ENCODE measurements at places on chromosomes 4 and X.

- peak; percentile 46 for DNase-seq
Observed at GRCh38 chr4:1834047-1834775, 21.7 kb downstream of the LETM1 start.

DNA sequence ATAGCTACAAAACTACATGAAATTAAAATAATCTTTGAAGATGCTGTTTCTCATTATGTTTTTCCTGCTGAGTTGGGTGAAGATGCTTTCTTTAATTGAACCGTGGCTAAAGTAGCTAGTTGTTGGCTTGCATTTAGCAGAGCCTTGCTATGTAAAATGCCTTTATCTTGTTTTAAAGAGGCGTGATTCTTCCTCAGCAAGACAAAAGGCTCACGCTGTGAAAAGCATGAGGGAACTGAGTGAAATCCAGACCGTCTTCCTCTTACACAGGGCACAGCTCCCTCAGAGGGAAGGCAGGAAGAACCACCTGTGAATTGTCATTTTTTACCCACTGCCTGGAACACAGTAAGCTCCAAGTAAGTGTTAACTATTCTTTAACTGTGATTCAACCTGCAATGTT is 39.0 kb upstream of the ZNF518B start:
- DNase-seq: no peak

DNA sequence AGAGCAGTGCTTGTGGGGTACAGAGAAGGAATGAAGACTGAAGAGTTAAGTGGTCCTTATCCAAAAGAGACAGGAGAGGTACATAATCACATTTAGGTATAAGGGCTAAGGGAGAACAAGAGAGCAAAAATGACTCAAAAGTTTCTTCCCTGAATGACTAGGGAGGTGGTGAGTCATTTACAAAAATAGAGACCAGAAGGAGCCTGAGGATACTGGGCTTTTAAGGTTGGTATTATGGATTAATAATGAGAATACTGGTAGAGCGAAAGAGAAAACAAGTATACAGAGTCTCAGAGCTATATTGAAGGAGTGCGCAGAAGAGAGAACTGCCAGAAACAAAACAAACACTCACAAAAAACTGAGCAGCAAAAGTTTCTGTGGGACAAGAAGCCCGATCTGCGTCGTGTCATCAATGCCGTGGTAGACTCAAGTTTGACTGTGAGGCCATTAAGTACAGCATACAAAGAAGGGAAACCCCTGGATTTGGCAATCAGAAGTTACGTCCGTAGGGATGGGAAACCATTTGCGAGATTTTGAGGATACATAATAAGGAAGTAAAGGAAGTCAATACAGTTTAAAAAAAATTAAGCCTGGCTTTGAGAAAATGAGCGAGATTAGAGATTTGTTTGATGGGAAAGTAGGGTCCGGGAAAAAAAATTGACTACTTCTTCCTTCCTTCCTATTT is 129.1 kb upstream of the STIM2 start:
- DNase-seq: no peak

- DNase-seq: peak; percentile 96
Observed at GRCh38 chr4:152500800-152501434, 35.0 kb downstream of the FBXW7 start.

DNA sequence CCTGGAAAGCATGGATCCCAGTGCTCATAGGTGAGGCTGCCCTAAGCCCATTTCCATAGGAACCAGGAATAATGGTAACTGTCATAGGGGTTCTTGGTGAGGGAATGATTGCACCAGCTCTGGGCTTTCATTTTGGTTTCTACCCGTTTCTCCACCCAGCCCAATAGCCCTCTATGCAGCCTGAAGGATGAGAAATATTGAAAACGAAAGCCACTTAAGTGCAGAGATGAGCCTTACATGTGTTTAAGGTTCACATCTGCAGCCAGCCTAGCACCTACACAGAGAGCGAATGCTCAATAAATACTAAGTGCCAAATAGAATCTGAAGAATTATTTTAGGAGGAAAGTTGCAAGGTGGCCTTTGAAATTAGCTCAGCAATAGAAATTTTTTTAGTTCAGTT is 60.4 kb downstream of the MCF2 start:
- DNase-seq: no peak

DNA sequence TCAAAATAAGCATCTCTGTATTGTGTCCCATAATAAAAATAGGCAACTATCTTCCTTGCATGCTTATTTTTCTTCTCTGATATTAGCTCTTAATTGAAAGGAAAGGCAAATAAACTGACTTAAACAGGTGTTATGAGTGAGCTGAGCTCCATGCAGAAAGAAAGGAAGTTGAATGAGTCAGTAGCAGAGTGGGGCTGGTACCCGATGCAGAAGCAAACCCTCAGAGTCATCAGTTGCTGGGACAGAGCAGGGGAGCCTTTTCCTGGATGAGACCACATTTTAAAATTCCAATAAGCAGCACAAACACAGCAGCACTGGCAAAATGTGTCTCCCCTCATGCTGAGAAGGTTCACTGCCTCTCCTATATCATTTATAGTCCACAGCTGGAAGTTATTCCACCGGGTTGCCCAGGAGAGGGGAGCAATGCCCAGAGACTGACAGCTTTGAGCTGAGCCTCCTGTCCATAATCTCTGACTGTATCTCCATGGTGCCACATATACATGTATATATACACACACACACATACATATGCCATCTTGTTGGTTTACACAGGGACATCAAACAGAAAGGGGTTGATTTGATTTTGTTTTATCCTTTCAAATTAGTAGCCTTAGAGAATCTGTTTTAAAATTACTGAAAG is 274.3 kb upstream of the PPARGC1A start:
- no peak for DNase-seq

DNA sequence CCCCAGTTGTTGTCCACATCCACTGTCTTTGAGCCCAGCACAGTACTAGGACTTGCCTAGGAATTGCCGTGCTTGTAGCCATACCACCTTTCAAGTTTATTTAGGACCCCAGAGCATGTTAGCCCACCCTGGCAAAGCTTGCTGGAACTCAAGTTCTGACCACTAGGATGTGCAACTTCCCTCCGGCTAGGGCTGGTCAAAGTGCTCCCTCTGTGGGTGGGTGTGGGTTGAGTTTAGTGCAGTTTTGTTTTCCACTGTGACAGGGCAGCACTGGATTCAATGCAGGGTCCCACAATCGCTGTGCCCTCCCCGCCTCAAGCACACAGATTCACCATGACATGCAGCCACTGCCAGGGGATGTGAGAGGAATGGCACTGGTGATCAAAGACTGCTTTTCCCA is 96.0 kb downstream of the RASGEF1B start:
- DNase-seq: no peak

- DNase-seq: no peak
Observed at GRCh38 chrX:38701073-38701472, 100.2 kb upstream of the MID1IP1 start.

DNA sequence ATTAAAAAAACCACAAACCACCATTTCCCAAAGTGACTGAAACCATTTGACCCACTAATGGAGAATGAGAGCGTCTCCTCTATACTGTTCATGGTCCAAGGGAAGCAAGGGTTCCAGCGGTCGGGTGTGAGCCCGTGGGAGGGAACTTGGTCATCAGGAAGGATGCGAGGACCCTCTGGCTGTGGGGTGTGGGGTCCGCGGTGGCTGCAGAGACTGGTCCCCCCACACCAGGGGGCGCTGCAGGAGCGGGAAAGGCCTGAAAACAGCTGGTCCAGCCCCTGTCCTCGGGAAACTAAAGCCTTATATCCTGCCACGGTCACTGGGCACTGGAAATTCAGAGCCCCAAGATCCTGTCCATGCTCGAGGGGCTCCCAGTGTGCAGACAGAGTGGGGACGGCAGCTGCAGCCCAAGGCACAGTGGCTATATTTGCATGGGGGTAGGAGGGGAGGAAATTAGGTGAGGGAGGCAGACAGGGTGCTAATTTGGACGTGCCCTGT is 4.3 kb downstream of the BLOC1S4 start:
- peak; percentile 77 for DNase-seq

DNA sequence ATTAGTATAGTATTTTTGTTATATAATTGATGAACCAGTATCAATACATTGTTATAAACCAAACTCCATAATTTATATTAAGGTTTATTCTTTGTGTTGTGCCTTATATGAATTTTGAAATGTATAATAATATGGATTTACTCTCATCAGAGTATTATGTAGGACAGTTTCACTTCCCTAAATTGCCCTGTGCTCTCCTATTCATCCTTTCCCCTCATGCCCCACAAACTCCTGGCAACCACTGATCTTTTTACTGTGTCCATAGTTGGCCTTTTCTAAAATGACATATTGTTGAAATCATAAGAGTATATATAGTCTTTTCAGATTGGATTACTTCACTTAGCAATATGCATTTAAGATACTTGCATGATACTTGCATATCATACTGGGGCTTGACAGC is 958.1 kb upstream of the GRID2 start:
- no peak for DNase-seq

DNA sequence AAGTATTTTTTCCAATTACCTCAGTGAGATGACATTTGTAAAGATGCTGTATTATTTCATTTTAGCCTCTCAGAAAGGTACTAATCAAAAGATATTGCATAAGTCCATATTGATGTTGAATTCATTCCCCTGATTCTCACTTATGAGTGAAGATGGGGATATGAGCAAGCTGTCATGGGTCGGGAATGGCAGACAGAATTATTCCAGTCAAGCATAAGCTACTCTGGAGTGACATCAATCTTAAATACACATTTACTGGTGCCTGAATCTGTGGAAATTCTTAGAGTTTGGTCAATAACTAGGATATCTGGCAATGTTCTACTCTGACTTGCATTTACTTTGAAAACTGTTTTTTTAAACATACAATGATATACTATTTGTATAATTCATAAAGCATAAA is 283.8 kb upstream of the PCDH7 start:
- DNase-seq: no peak

DNA sequence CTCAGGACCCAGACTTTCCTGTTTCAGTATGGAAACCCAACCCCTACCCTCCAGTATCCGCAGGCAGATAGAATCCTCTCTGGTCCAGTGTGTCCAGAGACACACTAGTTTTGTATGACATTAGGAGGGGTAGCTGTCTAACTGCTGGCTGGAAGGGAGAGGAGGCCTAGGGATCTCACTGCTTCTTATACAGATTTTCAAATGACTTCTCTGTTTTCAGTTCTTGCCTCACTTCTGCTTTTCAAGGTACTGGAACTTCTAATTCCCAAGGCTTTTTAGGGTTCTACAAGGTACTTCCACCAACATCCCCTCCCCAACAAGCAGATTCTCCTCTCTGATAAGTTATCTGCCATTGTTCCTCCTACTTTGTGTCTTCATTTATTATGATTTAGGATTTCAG is 6.1 kb downstream of the SGCB start:
- DNase-seq: no peak

- DNase-seq: no peak
Observed at GRCh38 chr4:65033899-65034298, 624.6 kb upstream of the TECRL start.

GRCh38 chr4:26826721-26827120 is 33.9 kb upstream of the STIM2 start:
- peak; percentile 31 for DNase-seq

DNA sequence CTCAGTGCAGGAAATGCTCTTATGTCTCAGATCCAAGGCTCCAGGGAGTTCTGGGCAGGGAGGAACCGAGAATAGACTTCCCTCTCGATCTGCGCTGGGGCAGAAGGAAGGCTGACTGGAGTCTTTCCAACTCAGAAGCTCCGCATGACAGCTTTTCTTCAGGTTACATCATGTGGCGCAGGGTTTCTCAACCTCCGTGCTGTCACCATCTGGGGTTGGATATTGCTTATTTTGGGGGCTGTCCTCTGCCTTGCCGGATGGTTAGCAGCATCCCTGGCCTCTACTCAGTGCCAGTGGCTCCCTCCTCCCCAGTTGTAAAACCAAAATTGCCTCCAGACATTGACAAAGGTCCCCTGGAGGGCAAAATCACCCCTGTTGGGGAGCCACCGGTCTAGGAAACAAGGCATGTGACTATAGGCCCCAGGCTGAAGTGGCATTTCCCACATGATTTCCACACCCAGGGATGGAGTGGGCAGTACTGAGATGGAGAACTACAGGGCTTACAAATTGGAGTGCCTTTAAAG is 21.4 kb downstream of the REELD1 start:
- peak; percentile 51 for DNase-seq

DNA sequence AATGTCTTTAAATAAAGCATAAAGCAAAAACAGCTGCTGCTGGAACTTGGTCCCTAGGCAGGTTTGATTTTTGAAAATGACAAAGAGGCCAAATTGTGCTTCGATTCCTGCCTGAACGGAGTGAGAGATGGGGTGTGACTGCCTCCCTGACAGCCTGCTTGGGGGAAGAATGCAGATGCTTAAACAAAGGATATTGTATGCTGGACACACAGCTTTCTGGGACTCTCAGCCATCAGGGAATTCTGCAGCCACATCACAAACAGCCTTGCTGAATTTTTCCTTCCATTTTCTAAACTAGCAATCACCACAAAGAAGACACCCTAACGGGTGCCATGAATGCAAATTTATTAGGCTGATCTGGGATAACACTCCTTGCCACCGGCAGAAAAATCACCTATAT is 83.9 kb upstream of the CPEB2 start:
- DNase-seq: no peak

GRCh38 chr4:52659722-52660261 is 691 bp upstream of the USP46 start:
- DNase-seq: peak; percentile 44

GRCh38 chr4:89275587-89275986 is 32.0 kb downstream of the GPRIN3 start:
- DNase-seq: no peak

GRCh38 chr4:145867406-145867805 is 71.2 kb downstream of the ZNF827 start:
- no peak for DNase-seq

GRCh38 chrX:6291444-6291843 is 62.8 kb upstream of the NLGN4X start:
- DNase-seq: no peak

DNA sequence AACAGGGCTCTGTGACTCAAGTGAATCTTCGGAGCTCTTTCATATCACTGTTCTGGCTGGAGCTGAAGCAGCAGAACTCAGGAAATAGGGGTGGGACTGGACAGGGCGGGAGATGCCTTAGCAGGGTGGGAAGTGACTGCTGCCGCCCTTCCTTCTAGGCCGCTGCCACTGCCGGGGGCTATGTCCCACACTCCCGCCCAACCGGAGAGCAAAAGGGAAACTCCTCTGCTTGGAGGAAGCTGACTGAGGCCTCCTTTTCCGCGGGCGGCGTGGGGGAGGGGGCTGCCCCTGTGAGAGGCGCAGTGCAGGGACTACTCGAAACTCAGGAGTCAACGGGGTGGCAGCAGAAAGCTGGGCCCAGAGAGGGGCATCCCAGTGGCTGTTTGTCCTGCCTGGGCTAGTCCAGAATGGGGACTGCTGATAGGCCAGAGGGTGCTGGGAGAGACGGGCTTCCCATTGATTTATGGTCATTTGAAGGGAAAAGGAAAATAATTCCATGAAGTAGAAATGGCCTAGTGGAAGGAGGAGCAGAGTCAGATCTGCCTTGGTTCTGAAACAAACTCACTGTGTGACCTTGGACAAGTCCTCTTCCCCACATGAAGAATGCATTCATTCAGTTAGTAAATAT is 36.9 kb downstream of the STARD8 start:
- DNase-seq: no peak

DNA sequence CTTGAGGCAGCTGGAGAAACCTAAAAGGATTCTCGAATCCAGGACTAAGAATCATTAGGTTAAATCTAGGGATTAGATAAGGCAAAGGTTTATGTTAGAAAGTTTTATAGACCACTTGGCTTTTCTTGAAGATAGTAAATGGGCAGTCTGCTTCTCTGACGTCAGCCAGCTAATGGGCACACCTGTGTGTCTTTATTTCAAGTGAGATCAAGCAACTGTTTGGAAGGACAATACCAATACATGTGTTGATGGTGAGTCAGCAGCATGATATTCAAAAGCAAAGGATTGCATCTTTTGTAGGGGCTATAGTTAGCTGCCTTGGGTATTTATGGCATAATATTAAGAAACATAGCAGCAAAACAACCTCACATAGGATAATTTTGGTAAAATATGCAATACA is 46.5 kb upstream of the GRPR start:
- no peak for DNase-seq
